Fibroblast of lung (primary cell): ENCODE measurements at places on chromosomes 2 and 18.

GRCh38 chr2:66445076-66445924, 10.4 kb downstream of the MEIS1 start:
- peak; percentile 68 for DNase-seq

- DNase-seq, result peak; percentile 26
These were observed 7.4 kb downstream of the PLEKHB2 start for GRCh38 chr2:131112529-131112928.

DNA sequence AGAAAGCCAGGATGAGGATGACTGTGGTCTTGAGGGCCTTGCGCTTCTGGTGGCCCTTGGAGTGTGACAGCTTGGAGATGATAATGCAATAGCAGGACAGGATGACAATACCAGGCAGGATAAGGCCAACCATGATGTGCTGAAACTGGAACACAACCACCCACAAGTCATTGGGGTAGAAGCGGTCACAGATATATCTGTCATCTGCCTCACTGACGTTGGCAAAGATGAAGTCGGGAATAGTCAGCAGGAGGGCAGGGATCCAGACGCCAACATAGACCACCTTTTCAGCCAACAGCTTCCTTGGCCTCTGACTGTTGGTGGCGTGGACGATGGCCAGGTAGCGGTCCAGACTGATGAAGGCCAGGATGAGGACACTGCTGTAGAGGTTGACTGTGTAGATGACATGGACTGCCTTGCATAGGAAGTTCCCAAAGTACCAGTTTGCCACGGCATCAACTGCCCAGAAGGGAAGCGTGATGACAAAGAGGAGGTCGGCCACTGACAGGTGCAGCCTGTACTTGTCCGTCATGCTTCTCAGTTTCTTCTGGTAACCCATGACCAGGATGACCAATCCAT, 2.7 kb downstream of the CXCR4 start:
- DNase-seq, result no peak

DNA sequence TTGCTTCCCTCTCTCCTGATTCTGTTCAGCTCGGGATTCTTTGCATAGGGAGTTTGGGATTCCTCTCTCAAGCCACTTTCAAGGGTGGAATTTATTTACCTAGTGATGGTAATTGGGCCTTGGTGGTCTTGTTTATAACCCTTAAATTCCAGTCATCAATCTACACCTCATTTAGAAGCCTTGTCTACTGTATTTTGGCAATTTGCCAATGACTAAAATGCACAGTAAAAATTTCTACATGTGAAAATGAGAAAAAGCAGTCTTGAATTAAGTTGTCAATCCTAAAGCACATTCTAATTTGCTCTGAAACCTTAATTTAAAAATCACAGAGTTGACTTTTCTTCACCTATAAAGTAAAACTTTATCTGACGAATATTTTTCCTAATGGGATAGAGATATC, 749.2 kb upstream of the CRIM1 start:
- no peak for DNase-seq

- no peak for DNase-seq
These were observed 103.1 kb downstream of the PPP1R1C start for GRCh38 chr2:182088681-182089320.

DNA sequence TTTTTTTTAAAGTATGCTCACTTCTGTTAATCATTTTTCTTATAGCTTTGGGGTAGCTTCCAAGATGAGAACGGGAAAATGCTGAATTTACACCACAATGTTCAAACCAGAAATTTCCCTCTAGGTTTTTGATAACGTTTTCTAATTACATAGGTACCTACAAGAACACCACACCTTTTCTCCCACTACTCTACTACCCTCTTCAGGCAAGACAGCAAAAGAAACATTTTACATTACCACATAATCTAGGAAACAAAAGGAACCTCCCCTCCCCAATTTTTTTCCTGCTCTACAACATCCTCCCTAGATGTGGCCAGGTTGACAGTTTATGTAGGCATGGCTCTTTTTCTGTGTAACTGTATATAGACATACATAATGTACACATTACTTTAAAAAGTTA, 32.4 kb downstream of the NDUFAF7 start:
- no peak for DNase-seq

- DNase-seq, result no peak
These were observed 8.4 kb downstream of the ACSL3 start for GRCh38 chr2:222869252-222869560.

DNA sequence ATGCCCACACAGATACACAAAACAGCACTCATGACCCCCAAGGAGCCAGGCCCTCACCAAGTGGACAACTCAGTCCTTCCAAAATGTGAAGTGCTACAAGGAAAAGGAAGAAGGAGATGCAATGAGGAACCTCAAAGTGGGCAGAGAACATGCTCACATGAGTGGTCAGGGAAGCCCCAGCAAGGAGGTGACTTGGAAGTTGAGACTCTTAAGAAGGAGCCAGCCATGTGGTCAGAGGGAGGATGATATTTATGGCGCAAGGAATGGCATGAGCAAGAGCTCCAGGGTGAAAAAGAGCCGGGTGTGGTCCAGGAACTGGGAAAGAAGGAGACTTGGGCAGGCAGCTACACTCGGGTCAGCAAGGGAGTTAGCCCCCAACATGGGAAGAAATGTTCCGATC, 30.0 kb upstream of the KLHL29 start:
- no peak for DNase-seq

DNA sequence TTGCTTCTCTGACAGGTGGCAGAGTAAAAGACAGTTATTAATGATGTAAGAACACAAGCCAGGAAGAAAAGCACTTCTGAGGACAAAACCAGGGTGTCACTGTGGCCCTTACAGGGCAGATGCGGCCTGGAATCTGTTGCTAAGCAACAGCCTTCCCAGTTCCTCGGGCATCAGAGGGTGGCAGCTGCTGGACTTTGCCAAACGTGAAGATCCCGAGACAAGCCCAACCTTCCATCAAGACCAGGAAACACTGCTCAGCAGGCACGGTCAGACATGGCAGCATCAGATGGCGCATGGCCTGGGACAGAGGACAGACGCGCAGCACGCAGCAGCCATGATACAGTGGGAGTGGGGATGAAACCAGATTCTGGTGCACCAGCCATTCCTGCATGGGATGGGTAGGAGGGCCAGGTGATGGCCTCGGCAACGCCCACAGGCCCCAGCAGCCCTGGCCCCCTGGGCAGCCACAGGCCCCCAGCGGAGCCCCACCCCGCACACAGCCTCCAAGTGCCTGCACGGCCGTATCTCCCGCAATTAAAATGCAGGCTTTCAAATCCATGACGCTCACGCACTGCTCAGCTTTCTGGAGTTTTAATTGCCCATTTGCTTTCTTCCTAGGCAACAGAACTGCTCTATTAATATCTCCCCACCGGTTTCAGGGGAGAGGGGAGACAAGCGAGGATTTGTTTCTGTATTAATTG, 89.0 kb downstream of the EIPR1 start:
- no peak for DNase-seq

DNA sequence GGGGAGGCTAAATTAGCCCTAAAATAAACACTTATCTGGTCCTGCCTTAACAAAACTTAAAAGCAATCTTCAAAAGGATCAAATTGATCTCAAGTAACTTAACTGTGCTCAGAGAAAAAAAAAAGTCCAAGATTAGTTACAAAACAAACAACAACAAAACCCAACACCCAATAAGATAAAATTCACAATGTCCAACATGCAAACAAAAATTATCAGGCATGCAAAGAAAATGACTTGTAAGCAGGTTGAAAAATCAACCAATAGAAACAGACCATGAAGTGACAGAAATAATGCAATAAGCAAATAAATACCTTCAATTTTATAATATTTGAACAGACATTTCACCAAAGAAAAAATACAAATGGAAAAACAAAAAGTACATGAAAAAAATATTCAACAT, 4.0 kb upstream of the REEP1 start:
- DNase-seq, result no peak

DNA sequence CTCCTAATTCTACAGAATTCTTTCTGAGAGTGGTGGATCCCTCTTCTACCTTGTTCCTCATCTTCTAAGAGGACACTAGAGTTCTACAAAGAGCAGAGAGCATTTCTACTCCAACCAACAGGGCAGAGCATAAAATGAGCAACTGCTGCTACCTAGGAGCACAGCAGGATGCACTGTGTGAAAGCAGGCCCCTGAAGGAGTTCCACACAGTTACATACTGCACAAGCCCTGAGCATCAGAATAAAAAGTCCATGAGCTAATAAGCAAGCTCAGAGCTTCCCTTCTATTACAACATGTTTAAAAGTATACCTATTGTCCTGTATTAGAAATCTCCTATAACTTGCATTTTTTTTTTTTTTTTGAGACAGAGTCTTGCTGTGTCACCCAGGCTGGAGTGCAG, 8.4 kb downstream of the FHL2 start:
- DNase-seq, result no peak
